ENCODE measurements at places on chromosomes 5 and 9.

- peak; percentile 59 for DNase-seq
These were observed 22.7 kb downstream of the ANXA2R start for GRCh38 chr5:43017428-43017815.

DNA sequence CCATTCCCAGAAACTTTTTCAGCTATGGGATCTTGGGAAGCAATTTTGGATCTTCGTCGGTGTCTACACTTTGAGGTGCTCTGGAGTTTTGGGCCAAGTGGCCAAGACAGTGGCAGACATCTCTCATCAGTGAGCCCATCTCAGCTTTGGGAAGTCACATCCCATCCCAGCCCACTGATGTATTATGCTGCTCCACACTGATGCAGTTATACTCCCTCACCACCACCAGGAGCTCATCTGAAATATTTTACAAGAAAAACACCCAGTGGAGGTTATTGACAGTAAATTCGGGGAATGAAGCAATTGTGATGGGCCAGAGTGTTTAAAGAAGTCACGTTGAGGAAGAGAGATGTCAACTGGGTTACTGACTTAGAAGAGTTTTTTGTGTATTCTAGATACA, 378.0 kb downstream of the KDM4C start:
- no peak for DNase-seq

DNA sequence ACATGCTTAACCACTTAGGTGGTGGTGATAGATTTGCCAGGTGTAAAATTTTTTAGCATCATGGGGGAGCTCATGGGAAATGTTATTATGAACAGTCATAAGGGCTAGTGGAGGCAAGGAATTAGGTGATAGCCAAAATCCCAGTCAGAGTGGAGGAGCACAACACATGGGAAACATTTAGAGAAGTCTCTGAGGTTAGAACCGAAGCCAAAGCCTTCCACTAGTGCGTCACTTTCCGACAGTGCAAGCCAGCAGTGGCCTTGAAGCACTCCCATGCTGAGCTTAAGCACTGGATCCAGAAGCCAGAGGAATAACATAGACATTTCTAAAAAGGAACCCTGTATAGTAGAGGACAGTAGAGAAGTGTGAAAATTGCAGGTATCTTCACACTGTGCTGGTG, 101.5 kb upstream of the SNX2 start:
- no peak for DNase-seq

GRCh38 chr9:105119156-105119555, 125.3 kb upstream of the SLC44A1 start:
- DNase-seq: no peak

- no peak for DNase-seq
These were observed 8.7 kb downstream of the CDHR2 start for GRCh38 chr5:176557846-176558245.

GRCh38 chr5:173499471-173500212, 116.8 kb downstream of the BOD1 start:
- no peak for DNase-seq

All from RPMI8226 (cell line).